ENCODE measurements at places on chromosomes 12 and 14.
A peak's percentile ranks its signal among the peaks of the same experiment; 100 is the strongest.

DNA sequence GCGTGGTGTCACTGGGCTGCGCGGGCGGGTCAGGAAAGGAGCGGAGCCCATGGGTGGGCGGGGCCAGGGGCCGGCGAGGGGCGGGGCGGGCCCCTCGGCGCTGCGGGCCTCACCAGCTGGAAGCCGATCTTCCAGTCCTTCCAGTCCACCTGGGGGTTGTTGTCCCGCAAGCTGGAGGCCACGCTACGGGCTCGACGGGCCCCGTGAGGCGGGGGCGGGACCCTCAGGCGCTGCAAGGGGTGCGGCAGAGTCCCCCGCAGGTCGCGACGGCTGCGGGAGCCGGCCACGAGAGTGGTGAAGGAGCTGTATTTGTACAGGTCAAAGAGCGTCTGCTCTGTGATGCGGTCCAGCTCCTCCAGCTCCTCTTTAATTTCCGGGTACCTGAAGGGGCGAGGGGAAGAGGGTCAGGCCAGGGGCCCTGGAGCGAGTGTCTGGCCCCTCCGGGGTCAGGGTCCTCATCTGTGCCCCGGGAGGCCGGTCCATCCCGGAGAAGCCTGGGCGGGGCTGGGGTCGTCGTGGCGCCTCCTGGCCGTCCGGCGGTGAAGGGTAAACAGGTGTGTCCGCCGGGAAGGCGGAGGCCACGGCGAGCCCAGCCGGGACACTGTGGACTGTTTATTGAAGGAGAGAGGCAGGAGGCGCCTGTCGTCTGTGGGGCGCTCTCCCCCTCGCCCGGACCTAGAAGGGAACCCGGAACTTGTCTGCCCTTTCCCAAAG lies 11.9 kb downstream of the SCNN1A start:
- DNase-seq, result no peak

GRCh38 chr14:89302396-89302950 lies 114.6 kb downstream of the FOXN3 start:
- DNase-seq, result no peak

GRCh38 chr12:74488134-74488533 lies 49.5 kb upstream of the ATXN7L3B start:
- no peak for DNase-seq

GRCh38 chr12:64080319-64081007 lies 141.6 kb downstream of the KICS2 start:
- DNase-seq, result no peak

DNA sequence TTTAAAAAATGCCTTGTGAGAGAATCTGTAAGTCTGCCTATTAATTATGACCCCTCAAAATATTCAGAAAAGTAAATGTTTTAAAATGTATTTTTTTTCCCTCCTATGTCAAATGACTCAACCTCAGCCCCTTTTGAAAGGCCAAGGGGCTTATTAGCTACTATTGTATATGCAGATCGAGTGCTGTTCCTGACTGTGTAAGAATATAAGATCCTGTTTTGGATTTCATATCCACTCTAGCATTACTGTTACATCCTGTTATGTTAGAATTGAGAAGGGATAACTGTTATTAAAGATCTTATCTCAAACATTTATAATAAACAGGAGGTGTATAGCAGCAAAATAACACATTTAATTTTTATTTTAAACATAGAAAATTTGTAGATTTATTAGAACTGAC lies 46.6 kb upstream of the TPH2 start:
- no peak for DNase-seq

GRCh38 chr14:45877981-45878380 lies 625.0 kb upstream of the MIS18BP1 start:
- DNase-seq, result no peak

- no peak for DNase-seq
These were observed 1.1 kb downstream of the PPP2R5C start for GRCh38 chr14:101762530-101763101.

DNA sequence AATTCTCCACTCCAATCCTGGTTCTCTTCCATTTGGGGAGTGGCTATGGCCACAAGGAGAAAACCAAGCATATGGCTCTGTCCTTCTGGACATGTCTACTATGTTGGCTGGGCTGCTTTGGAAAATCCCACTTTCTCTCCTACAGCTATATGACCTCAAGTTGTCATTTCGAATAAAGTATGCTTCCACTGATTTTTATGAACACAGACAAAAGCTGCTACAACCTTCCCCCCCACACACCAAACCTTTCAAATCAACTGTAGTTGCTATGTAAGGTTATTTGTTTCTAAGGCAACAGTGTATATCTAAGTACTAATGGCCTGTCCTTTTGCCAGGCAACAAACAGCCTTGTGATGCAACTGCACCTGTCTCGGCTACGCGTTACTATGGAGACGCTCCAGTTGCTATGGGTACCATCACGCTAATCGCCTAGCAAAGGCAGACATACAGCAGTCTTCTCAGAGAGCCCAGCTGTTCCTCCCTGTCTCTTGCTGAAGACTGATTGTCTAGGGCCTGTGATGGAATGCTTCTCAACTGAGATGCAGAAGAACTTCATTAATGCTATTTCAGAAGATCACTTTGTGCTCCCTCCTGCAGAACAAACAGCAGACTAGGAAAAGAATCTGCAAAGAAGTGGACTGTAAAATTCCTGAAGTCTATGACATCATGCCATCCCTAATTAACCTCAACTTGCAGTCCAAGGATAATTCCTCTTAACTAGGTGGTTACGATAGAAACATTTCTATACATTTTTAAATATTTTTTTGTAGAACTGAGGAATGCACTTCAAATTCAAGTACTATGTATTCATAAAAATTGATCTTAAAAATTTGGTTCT lies 67.6 kb downstream of the FOXN3 start:
- peak; percentile 64 for DNase-seq

DNA sequence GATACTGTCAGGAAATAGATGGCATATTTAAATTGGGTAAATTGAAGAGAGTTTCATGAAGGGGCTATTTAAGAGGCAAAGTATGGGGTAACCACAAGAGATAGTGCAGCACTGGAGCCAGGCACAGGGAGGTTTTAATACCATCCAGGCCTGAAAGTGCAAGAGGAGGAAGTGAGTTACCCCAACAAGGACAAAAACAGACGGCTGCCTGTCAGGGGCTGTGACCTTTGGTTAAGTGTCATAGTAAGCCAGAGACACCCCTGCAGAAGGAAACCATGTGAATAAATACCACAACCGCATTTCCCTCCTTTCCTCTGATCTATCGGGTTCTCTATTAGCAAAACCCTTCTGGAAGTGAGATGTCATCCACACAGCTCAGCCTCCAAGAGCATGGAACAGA lies 122.0 kb upstream of the DHRS4 start:
- no peak for DNase-seq

GRCh38 chr14:94305620-94306019 lies 12.6 kb upstream of the SERPINA10 start:
- no peak for DNase-seq

DNA sequence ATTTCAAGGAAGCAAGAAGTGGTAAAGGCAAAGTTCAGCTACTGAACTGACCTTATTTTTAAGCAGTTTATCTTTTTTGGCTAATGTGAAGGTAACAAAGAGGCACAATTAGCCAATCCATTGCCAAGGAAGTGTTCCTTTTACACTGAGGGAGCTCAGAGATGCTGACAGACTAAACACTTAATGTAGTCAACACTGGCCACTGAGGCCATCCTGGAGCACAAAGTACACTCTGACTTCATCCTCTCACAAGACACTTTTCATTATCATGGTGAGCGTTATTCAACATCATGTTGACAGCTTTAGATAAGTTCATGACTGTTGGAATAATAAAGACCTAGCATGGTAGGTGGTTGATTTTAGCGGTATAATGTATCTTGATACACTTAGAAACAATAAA lies 89.9 kb downstream of the ADAMTS20 start:
- no peak for DNase-seq

GRCh38 chr14:105067140-105067968 lies 2.1 kb upstream of the GPR132 start:
- DNase-seq, result no peak

- DNase-seq, result no peak
These were observed 31.0 kb downstream of the FOXN4 start for GRCh38 chr12:109277899-109278762.

DNA sequence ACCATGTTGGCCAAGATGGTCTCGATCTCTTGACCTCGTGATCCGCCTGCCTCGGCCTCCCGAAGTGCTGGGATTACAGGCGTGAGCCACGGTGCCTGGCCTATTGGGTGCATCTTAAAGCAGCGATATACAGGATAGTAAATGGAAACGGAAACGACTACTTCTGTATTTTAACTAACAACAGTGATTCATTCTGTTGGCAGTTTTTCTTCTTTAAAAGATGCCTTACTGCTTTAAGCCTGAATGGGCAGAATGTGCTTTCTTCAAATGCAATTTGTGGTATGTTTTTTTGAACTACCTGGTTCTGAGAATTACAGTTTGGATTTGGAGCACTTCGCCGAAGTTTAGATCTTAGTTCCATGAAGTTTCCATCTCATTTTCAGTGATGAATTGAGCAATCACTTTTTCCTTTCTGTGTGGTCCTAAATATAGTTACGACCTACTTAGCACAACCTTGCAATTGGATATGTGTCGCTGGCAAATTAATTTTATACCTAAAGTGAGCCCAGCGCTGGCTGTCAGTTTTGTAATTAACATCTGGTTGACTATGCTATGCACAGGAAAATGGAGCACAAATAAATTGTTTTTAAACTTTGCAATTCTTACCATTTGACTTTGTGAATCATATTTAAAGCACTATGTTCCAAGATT lies 53.6 kb upstream of the EIF5 start:
- DNase-seq, result no peak

- DNase-seq, result peak; percentile 10
These were observed 1.3 kb downstream of the AHSA1 start for GRCh38 chr14:77459072-77459723.

- no peak for DNase-seq
These were observed 33.5 kb downstream of the MED13L start for GRCh38 chr12:116244001-116244400.

GRCh38 chr14:74392616-74393570 lies 33.1 kb downstream of the SYNDIG1L start:
- DNase-seq, result no peak

DNA sequence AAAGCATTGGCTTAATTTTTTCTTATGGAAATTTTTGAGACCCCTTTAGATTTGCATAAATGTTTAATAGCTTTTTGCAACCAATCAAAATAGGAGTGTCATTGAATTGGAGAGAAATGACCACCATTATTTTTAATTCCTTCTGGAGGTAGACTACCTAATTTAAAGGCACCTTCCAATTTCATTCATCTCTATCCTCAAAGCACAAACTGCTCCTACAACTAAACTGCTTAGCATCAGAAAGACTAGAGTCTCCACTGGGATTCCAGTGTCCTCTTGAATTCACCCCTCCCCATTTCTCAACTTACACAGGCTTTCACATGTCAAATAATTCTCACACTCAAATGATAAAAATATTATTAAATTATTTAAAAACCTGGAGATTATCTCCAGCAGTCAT lies 168.4 kb downstream of the RPS29 start:
- DNase-seq, result no peak

DNA sequence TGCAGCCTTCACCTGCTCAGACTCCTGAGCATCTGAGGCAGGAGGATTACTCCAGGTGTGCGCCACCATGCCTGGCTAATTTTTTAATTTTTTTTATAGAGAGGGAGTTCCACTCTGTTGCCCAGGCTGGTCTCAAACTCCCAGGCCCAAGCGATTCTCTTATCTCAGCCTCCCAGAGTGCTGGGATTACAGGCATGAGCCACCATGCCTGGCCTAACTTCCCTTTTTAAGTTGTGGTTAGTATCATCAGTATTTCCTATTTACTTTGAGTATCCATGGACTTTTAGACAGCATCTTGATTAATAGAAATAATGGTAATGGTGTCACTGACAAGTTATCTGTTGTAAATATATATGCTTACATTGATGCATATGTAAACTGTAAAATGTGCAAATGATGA lies 116.9 kb downstream of the FGD4 start:
- no peak for DNase-seq

DNA sequence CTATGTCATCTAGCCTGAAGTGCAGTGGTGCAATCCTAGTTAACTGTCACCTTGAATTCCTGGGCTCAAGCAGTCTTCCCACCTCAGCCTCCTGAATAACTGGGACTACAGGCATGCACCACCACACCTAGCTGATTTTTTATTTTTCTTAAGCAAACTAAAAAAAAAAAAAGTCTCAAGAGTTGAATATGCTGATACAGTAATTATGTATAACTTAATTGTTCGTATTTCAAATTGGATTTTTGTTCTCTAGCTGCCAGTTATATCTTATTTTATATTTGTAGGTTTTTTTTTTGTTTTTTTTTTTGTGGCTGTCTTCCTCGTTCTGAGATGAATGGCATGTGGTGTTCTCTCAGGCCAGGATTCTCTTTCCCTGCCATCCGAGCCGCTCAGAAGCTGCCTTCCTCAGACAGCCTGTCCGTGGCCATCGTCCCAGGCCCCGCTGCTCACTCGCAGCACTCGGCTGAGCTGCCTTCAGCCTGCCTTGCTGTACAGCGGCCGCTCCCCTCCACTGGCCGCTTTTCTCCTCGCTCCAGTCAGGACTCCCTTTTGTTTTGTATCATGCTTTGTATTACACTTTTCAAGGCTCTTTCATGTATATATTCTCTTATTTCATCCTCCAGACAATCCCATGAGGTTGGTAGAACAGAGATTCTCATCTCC lies 53.3 kb downstream of the WDR20 start:
- no peak for DNase-seq

GRCh38 chr14:85315290-85315689 lies 214.7 kb upstream of the FLRT2 start:
- DNase-seq, result no peak

DNA sequence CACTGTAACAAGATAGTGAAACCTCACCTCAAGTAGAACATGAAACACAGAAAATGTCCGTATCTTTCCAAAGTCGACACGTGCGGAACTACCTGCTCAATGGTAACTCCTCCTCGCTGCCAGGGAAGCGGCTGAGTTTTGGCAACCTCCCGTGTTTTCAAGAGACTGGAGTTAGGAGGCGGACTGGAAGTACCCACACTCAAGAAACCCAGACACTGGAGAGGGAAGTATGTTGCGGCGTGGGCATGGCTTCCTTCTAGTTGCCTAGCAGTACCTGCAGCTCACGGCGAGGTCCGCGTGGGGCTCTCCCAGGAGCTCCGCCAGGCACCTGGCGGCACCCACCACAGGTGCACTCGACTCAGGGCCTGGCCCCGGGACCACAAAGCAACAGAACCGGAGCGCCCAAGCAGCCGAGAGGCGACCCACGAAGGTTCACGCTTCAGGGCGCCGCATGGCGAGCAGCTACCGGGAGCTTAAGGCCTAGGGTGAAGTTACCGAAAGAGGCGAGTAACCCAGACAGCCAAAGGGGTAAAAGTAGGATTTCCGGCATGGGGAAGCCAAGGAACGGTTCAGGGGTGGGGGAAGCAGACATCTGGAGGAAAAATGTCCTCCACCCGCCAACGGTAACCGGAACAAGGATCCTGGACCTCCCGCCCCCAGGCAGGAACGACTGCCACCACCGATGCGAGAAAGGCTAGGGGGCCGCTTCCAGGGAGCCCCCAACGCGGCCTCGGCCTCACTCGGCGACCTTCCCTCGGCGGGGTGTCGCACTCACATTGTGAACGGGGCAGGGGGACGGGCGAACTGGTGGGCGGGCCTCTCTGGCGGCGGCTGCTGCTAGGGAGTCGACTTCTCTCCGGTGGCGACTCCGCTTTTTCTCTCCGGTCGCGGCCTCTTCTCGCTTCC lies 608 bp downstream of the PTGES3 start:
- DNase-seq, result peak; percentile 48

All from anterior cingulate cortex (tissue), 58 donors.